ENCODE measurements at places on chromosomes 2 and 18.

DNA sequence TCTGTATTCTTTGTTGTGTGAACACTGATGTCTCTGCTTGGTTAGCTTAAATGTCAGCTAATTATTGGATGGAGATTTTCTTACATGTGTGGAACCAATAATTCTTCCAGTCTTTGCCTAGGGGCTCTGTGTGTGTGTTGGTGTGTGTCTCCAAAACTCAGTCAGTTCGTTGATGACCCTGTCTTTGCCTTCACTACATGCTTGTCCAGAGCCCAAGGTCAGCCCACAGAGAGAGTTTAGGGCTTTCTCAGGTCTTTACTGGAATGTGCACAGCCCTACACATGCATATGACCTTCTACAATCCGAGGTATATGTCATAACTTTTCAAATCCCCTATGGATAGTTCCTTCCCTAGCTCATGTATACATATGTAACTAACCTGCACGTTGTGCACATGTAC lies 74.1 kb upstream of the LDAH start:
- no peak overlapping the region for H3K4me3 ChIP-seq
- DNase-seq = no peak
- peaks cover 3% of the 10 kb centered on the region for H3K27me3 ChIP-seq
- no peak overlapping the region for H3K27ac ChIP-seq
- H3K4me1 ChIP-seq = no peaks in the 10 kb centered on the region
- no peaks in the 10 kb centered on the region for H3K36me3 ChIP-seq

DNA sequence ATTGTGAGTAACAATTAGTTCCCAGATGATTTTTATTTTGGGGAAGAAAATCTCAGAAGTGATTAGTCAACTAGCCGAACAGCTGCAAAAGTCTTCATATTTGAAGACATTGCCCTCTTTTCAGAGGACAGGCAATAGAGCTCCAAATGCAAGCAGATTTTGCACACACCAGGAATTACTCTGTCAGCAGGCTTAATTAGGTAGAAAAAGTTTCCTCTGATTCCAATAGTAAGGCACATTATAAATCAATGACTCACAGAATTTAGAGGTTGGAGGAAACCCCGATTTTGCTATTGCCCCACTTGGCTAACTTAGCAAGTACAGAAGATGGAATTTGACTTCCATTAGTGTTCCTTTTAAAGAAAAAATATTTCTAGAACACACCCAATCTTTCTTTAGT lies 30.7 kb upstream of the SCN1A start:
- DNase-seq = no peak
- no peaks in the 10 kb centered on the region for H3K27me3 ChIP-seq
- no peak overlapping the region for H3K4me3 ChIP-seq
- no peak overlapping the region for H3K27ac ChIP-seq

GRCh38 chr2:171281110-171281509 lies 120.4 kb upstream of the TLK1 start:
- no peak overlapping the region for H3K4me3 ChIP-seq
- H3K27ac ChIP-seq = no peak overlapping the region
- no peaks in the 10 kb centered on the region for H3K4me1 ChIP-seq
- H3K36me3 ChIP-seq = no peaks in the 10 kb centered on the region

DNA sequence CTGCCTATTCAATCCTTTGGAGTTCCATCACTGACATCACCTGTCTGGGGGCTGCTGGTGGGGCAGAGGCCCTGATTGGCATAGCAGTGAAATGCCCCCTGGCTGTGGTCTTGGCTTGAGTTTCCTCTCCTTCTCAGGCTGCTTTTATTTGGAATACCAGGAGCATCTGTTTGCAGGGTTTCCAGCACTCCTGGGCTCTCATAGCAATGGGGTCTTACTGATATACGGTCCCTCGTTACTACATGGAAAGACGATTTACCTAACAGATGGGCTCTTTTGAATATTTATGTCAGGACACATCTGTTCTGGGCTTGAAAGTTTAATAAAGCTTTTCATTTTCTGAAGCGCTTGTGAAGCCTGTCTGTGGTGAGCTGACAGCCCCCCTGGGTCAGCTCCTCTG lies 230.3 kb downstream of the SLC4A3 start:
- H3K4me3 ChIP-seq = no peak overlapping the region
- H3K36me3 ChIP-seq = no peaks in the 10 kb centered on the region
- H3K4me1 ChIP-seq = no peaks in the 10 kb centered on the region
- no peaks in the 10 kb centered on the region for H3K27me3 ChIP-seq

- no peaks in the 10 kb centered on the region for H3K27me3 ChIP-seq
- H3K4me3 ChIP-seq = no peak overlapping the region
- no peaks in the 10 kb centered on the region for H3K4me1 ChIP-seq
- no peaks in the 10 kb centered on the region for H3K36me3 ChIP-seq
- DNase-seq = no peak
Measured at GRCh38 chr2:150674283-150674682, 186.8 kb upstream of the RND3 start.

GRCh38 chr2:223580951-223581350 lies 21.2 kb downstream of the SCG2 start:
- H3K27me3 ChIP-seq = no peaks in the 10 kb centered on the region
- H3K4me1 ChIP-seq = no peaks in the 10 kb centered on the region
- no peak overlapping the region for H3K4me3 ChIP-seq
- no peak for DNase-seq
- H3K27ac ChIP-seq = no peak overlapping the region
- H3K36me3 ChIP-seq = no peaks in the 10 kb centered on the region

DNA sequence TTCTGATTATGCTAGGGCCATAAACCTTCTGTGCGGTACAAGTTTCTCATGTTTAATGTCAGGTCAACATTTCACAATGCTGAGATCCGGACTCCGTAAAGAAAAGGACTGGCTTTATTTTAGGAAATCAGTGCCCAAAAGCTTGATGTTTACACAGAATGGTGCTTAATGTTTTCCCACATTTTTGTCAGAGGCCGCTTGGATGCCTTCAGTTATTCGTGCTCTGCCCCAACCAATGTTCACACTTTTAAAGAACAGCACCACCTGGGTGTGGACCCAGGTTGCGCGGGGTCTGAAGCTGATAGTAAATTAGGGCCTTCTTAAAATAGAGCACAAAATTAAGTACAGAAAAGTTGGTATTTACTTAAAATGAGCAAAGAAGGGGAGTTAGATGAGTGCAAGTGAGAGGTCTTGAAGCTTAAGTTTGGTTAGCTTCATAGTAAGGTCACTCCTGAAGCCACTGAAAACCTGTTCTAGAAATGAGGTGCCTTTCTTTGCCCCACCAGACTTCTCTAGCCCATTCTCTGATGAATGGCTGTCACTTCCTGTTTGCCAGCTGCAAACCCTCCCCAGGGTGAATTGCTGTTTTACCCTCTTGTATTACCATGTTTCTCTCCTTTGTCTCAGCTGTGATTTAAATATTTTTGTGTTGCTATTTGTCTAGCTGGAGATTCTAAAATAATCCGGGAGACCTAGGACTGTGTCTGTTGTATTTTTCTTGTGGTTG lies 20.5 kb downstream of the SLC3A1 start:
- H3K4me1 ChIP-seq = peaks cover 5% of the 10 kb centered on the region
- DNase-seq = peak; percentile 50
- H3K27ac ChIP-seq = no peak overlapping the region
- H3K36me3 ChIP-seq = no peaks in the 10 kb centered on the region
- H3K27me3 ChIP-seq = no peaks in the 10 kb centered on the region

- DNase-seq = no peak
- H3K27ac ChIP-seq = no peak overlapping the region
- H3K4me1 ChIP-seq = peaks cover 3% of the 10 kb centered on the region
Measured at GRCh38 chr18:76353046-76353445, 142.0 kb downstream of the ZNF516 start.

- no peak for DNase-seq
- no peak overlapping the region for H3K27ac ChIP-seq
- H3K4me3 ChIP-seq = no peak overlapping the region
- no peaks in the 10 kb centered on the region for H3K36me3 ChIP-seq
- no peaks in the 10 kb centered on the region for H3K4me1 ChIP-seq
- H3K27me3 ChIP-seq = no peaks in the 10 kb centered on the region
Measured at GRCh38 chr2:122300758-122301157, 545.3 kb downstream of the TSN start.

- H3K4me1 ChIP-seq = no peaks in the 10 kb centered on the region
- no peak for DNase-seq
- H3K36me3 ChIP-seq = no peaks in the 10 kb centered on the region
- no peak overlapping the region for H3K27ac ChIP-seq
- no peak overlapping the region for H3K4me3 ChIP-seq
Measured at GRCh38 chr18:31482051-31482450, 15.9 kb upstream of the DSG2 start.

DNA sequence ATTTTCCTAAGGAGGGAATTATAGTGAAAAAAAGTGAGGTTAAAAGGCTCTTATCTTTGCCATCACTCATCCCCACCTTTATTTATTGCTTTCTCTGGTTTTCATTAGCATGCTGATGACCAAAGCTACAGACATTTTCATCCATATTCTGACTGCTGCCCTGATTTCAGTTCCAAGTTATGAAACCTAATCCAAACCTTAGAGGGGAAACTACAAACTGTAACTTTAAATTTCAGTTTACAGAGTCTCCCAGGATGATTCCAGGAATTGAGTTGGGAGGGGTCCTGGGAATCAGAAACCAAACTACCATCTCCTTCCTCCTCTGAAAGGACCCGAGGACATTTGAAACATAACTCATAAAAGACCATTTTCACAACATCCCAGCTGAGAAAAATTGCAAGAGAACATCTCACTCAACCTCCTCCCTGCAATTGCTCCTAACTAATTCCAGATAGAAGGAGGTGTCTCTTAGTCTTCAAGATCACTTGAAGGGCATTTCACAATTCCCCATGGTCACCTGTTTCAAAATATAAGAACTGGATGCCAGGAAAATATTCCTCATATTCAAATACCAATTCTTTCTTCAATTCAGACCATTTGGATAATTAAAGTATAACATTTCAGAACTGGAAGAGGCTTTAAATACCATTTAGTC lies 520.6 kb downstream of the TNS1 start:
- no peak for DNase-seq
- no peak overlapping the region for H3K4me3 ChIP-seq
- no peaks in the 10 kb centered on the region for H3K36me3 ChIP-seq
- H3K4me1 ChIP-seq = no peaks in the 10 kb centered on the region

GRCh38 chr2:127256866-127257265 lies 36.8 kb upstream of the CYP27C1 start:
- H3K27ac ChIP-seq = no peak overlapping the region
- no peaks in the 10 kb centered on the region for H3K27me3 ChIP-seq
- no peak overlapping the region for H3K4me3 ChIP-seq
- H3K4me1 ChIP-seq = no peaks in the 10 kb centered on the region

GRCh38 chr2:222883420-222883819 lies 22.6 kb downstream of the ACSL3 start:
- H3K36me3 ChIP-seq = no peaks in the 10 kb centered on the region
- H3K27ac ChIP-seq = no peak overlapping the region
- no peak for DNase-seq
- H3K27me3 ChIP-seq = no peaks in the 10 kb centered on the region
- no peaks in the 10 kb centered on the region for H3K4me1 ChIP-seq

- H3K27ac ChIP-seq = no peak overlapping the region
- H3K27me3 ChIP-seq = no peaks in the 10 kb centered on the region
- peaks cover 57% of the 10 kb centered on the region for H3K4me1 ChIP-seq
- DNase-seq = no peak
Measured at GRCh38 chr2:232323328-232323650, 55.3 kb upstream of the ALPP start.

GRCh38 chr2:144518748-144519596 lies 947 bp downstream of the ZEB2 start:
- H3K4me3 ChIP-seq = peak overlapping the region; percentile 65
- no peaks in the 10 kb centered on the region for H3K36me3 ChIP-seq
- H3K4me1 ChIP-seq = peaks cover 50% of the 10 kb centered on the region
- no peak for DNase-seq
- H3K27ac ChIP-seq = no peak overlapping the region
- H3K27me3 ChIP-seq = peaks cover 51% of the 10 kb centered on the region

DNA sequence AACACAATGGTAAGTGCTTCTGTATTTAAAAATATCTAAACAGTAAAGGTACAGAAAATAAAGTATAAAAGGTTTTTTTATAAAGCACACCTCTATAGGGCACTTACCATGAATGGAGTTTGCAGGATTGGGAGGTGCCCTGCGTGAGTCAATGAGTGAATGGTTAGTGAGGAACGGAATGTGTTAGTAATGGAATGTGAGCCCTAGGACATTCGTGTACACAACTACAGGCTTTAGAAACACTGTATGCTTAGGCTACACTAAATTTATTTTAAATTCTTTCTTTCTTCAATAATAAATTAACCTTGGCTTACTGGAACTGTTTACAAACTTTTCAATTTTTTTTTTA lies 337.9 kb upstream of the SLC39A10 start:
- DNase-seq = no peak
- H3K4me1 ChIP-seq = no peaks in the 10 kb centered on the region
- H3K27me3 ChIP-seq = no peaks in the 10 kb centered on the region
- H3K36me3 ChIP-seq = no peaks in the 10 kb centered on the region

DNA sequence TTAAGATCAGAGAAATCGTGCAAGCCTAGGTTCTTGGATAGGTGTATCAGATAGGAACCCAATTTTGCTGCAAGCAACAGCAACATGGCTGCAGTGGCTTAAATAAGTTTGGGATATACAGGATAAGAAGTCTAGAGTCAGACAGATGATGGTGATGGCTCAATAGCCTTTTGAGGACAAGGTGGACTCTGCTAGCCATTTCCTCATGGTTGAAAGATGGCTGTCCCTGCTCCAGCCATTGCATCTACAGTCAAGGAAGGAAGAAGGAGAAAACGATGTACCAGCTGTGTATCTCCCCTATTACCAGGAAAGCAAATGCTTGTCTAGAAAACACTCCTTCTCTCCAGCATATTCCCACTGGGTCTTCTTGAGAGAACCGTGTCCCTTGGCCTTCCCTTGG lies 30.1 kb upstream of the CAB39 start:
- no peaks in the 10 kb centered on the region for H3K27me3 ChIP-seq
- DNase-seq = no peak

DNA sequence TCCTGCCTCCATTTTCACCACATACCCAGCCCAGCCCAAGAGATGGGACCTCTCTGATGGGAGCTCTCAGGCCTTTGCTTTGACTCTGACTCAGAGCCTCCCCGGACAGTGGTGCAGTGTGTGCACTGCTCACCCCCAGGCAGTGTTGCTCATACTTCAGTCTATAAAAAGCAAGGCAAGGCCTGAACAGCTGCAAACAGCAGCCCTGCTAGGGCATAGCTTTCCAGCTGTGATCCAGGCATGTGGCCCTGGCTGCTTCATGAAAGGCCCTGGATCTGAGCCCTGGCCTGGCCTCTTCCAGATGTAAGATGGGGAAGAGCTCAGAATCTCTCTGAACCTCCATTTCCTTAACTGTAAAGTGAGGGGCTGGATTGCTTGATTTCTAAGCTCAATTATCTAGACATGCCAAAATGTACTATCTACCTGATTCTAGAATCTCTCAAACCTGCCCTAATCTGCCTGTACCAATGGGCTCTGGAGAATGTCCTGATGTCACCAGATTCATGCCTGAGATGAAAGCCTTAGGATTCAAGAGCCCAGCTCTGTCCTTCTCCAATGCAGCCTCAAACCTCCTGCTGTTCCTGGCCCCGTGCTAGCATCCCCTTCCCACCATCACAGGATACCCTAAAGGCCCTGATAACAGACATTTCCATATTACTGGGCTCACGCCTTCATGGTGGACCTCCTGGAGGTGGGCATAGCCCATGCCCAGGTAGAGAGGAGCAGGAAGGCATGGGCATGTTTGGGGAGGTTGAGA lies 206.9 kb downstream of the ARL4C start:
- H3K4me1 ChIP-seq = peaks cover 62% of the 10 kb centered on the region
- H3K36me3 ChIP-seq = no peaks in the 10 kb centered on the region
- peak overlapping the region; percentile 38 for H3K4me3 ChIP-seq
- H3K27ac ChIP-seq = peak overlapping the region; percentile 99
- peak; percentile 53 for DNase-seq

GRCh38 chr2:85275984-85276540 lies 51.7 kb downstream of the TGOLN2 start:
- no peak overlapping the region for H3K4me3 ChIP-seq
- no peak overlapping the region for H3K27ac ChIP-seq
- no peak for DNase-seq
- H3K4me1 ChIP-seq = no peaks in the 10 kb centered on the region
- H3K27me3 ChIP-seq = peaks cover 5% of the 10 kb centered on the region
- no peaks in the 10 kb centered on the region for H3K36me3 ChIP-seq
